Eye (tissue), 1 donor: ENCODE measurements at places on chromosomes 2 and 18.

GRCh38 chr18:49921318-49921985, 108.1 kb upstream of the ACAA2 start:
- DNase-seq: peak; percentile 64

GRCh38 chr2:119713819-119714490, 35.0 kb downstream of the TMEM177 start:
- DNase-seq: no peak

DNA sequence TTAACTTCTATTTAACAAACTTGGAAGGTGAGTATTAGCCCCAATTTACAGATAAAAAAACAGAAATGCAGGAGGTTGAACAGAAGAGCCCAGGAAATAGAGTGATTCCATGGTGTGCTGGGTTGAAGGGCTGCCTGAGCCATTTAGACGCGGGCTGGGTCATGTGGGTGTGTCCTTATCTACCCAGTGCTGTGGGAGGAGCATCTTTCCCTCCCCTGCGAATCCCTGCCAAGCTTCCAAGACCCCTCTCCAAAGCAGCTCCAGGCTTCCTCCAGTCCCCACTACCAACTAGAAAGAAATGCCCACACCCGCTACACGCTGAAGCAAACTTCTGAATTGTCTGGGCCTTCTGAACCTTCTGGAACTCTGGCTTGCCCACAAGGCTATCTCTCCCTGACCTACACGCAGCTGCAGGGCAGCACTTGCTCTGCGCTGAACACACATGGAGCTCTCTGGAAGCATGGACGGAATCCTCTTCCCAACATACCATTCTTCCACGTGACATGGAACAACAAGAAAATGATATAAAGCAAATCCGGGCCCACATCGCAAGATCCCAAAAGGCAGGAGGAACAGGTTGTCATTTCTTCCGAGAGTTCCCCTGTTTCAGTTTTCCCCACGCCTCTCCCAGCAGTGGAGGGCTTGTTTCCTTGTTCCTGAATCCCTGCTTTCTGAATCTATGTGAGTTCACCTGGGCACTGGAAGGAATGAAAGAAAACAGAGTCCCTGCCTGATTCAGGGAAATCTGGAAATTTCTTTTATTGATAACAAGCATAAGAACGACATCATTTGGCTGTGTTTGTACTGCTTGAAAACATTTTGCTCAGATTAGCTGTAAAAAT, 562.7 kb upstream of the ID2 start:
- no peak for DNase-seq

- no peak for DNase-seq
Observed at GRCh38 chr2:181046833-181047232, 66.4 kb downstream of the UBE2E3 start.

DNA sequence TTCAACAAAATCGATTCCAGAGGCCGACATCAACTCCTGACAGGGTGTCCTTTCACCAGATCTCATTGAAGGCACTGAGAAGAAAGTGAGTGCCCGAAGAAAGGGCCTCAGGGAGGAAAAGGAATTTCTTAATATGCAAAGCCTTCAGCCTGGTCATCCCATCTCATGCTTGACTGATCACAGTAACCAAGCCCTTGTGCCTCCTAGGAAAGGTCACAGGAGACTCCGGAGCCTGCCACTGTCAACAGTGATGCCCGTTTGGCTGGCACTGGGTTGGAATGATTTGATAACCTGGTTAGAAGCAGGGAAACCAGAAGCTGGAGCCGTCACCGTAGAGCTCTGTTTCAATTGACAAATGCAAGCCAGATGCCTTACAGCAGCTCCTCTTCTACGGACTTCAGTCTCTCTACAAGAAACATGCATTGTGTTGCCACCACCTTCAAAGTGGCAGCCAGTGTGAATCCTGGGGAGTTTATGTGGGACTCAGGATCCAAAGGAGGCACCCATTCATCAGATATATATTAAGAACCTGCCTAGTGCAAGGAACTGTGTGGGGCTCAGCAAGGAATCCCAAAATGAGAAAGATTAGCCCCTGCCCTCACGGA, 24.6 kb downstream of the COX7A2L start:
- DNase-seq: peak; percentile 80

DNA sequence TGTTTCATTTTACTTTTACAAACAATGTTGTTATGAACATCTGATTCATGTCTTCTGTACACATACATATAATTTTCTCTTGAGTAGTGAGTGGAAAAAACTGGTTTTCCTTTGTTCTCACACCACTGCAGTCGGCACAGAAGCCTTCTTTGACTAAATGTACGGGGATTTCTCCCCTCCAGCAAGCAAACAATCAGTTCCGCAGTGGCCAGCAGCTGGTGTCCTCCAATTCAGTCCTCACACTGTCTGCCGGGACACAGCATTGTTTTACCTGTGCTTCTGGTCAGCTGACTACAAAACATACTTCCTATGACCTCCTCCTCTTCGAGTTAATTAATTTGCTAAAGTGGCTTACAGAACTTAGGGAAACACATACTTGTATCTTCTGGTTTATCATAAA, 202.8 kb downstream of the WDR7 start:
- no peak for DNase-seq

DNA sequence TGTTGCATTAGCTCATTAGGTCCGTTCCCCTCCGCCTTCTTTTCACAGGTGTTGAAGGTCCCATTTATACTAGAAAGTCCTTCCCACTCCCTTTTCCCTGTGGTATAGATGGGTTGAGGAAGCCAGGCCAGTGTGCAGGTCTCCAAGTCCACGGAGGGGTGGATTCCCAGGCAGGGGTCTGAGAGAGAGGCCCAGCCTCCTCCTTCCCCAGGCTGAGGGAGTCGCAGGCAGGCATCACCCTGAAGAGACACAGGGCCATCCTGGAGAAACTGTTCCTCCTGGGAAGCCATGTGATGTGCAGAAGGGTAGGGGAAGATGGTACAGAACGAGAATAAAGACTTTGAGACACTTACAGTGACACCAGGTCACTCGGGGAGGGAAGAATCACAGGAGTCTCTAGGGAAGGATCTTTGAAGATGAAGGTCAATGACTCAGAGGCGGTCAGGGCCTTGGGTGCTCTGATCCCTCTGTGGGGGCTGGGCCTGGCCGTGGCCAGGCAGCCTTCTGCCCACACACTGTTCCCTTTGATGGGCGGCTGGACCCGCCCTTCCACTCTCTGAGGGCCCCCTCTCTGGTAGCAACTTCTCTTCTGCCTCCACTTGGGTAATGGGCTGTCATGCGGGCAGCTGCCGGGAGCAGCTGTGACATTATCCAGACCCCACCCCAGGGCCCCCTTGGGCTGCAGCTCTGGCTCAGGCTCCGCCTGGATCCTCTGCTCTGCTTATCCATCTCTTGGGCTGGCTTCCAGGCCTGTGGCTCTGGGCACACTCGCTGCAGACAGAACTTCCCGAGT, 45.1 kb downstream of the RHOB start:
- peak; percentile 48 for DNase-seq

DNA sequence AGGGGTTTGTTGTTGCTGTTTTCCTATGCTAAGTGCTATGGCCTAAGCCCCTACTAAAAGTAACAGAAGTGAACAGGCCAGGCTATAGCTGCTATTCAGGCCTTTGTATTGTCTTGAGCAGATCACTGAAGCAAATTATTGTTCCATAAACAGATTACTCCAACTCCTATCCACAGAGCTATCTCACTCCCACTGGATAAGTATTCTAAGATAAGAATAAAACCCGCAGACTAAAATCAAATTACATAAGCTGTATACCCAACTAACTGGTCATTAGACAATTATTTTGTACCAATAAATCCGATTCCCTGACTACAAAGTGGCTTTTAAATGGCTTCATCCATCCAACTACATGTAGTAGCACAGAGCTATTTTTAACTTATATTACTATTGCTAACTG, 74.3 kb downstream of the THADA start:
- DNase-seq: no peak

- peak; percentile 25 for DNase-seq
Observed at GRCh38 chr2:107466241-107466640, 360.5 kb upstream of the RGPD4 start.

GRCh38 chr18:48455555-48456478, 46.6 kb upstream of the ZBTB7C start:
- DNase-seq: peak; percentile 29

- no peak for DNase-seq
Observed at GRCh38 chr18:76064998-76065397, 430.0 kb downstream of the ZNF516 start.

DNA sequence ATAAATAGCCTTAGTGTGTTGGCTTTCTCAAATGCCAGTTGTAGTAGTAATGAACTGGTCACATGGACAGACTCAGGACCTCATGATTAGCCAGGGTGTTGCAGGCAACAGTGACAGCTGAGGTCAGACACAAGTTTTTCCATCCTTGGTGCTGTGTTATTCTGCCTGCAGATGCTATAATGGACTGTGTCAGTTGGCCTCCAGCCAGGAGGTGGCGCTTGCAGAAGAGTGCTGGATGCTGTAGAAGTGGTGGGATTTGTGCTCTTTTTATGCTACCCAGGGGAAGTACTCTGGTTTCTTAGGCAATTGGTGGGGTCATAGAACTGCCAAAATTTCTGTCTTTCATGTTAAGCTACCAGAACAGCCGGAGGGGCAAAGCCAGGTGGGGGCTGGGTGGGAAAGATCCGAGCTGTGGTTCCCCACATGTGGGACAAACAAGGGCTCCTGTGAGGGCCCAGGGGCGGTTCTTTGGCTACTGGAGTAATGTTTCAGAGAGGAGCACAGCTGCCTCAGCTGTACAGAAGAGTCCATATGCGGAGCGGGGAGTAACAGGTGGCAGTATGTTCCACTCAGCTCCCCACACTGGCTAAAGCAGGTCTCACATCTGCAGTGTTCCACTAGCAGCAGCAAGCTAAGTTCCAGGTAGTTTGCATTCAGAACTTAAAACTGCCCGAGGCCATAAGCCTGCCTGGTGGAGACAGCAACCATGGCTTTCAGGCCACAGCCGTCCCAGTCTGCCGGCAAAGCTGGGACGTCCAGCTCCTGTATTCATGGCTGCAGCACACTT, 104.4 kb downstream of the GULP1 start:
- DNase-seq: no peak

- no peak for DNase-seq
Observed at GRCh38 chr2:43010438-43011157, 215.8 kb downstream of the ZFP36L2 start.

GRCh38 chr18:58338961-58339592, 289.8 kb downstream of the ALPK2 start:
- DNase-seq: peak; percentile 85

DNA sequence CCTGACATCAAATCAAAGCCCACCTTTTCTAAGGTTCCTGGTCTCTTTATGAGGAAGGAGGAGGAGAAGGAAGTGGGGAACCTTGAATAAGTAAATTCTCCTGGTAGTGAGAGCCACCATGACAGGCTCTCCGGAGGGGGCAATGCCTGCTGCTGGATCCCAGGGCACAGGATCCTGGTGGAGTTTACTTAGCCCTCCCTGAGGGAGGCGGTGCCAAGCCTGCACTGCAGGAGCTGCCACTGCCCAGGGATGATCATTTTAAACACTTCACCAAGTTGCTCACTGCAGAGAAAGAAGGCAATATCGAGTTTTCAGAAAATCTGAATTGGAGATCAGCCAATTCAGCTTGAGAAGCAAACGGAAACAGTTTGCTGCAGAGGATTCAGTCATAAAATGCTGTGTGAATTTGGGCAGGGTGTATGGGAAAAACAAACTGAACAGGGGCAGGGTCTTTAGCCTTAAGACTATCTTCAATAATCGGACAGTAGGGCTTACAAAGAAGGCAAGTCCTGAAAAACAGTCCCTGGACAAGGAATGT, 200.7 kb downstream of the RAD51AP2 start:
- no peak for DNase-seq

GRCh38 chr2:98615481-98615880, 7.1 kb downstream of the UNC50 start:
- no peak for DNase-seq

DNA sequence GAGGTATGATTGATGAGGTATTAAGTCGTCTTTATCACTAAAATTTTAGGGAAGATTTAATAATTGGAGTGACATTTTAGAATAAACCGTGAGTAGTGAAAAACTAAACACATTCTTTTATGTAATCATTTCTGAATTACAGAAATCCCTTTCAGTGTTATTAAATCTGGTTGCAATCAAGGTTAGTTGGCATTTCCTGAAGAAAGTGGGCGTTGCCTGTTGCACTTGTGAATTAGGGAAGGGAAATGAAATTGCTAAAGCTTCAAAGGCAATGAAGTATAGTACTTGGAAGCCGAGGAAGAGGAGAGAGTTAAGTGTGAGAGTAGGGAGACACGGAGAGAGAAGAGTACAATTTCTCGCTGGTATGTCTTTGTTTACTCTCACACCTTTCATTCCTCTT, 274.5 kb downstream of the SLC8A1 start:
- no peak for DNase-seq

DNA sequence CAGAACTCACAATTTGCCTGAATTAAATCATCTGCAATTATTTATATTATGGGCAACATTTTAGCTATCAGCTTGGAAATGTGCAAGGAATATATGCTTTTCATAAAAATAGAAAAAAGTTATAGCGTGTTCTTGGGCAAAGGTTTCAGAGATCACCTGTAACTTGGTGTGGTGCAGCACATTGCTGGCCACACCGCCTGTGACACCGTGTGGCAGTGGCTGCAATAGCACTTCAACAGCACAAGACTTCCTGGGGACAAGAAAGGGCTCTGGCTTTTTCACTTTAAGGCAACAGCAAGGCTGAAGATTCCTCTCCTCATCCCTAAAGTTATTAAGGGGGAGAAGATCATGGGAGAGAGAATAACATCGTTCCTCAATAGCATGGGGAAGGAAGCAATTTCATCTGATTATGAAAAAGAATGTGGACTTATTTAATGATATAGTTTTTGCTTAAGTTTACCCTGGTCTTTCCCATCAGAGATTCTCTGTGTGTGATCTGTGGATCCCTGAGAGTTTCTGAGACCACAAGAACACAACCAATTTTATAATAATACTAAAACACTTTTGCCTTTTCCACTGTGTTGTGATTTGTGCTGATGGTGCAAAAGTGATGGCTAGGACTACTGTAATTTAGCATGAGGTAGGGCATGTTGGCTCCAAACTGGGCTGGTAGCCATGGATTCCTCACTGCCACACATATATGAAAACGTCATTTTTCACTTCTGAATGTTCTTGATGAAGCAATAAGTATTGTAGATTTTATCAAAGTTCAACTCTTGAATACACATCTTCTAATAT, 15.0 kb upstream of the SERPINB3 start:
- DNase-seq: no peak

DNA sequence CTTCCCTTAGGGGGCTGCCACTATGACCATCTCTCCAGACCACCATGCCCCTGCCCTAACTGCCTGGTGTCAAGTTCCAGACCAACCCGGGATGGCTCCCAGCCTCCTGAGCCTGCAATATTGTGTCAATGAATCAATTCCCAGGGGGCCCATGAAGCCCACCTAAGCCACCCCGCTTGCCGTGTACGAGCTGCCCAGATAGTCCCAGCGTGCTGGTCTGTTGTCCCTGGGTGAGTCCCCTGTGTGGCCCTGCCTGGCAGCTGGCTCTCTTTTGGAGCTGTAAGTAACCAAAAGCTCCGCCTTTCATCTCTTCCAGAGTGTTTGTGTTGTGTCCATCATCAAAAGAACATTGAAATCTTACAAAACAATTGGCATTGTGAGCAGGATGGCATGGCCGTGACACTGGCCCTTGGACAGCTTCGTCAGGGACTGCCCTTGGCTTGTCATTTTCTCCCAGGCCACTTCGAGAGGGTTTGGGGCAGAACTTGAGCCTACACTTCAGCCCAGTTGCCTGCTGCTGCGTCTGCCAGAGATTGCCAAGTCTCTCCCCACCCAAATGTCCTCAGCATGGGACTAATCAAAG, 11.3 kb upstream of the MAL start:
- DNase-seq: no peak

GRCh38 chr2:117118994-117119393, 695.5 kb upstream of the DDX18 start:
- DNase-seq: no peak

GRCh38 chr2:101300164-101300563, 8.3 kb downstream of the RNF149 start:
- DNase-seq: no peak

- DNase-seq: no peak
Observed at GRCh38 chr18:77162580-77162979, 30.0 kb upstream of the MBP start.
